ENCODE measurements at places on chromosomes 3 and 15.

- DNase-seq = no peak
Observed at GRCh38 chr15:84992157-84992944, 10.7 kb downstream of the PDE8A start.

- no peak for DNase-seq
Observed at GRCh38 chr15:39025881-39026280, 461.3 kb upstream of the RASGRP1 start.

DNA sequence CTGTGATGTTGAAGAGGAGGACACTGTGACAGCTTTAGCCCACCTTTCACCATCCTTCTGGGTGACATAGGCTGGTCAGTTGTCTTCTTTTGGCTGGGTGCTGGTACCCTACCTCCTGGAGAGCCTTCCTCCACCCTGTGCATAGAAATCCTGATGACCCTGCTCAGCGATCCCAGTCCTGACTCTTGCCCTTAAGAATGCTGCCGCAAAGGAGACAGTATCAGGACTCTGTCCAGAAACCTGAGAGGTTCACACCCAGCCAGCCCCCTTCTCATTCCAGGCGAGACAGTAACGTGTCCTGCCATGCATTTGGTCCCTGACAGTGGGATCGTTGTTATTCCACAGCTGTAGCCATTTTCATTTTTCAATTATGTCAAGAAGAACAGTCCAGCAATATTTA lies 312.8 kb upstream of the CHRM5 start:
- DNase-seq = no peak

GRCh38 chr3:70982700-70983140 lies 600.8 kb downstream of the FOXP1 start:
- no peak for DNase-seq

DNA sequence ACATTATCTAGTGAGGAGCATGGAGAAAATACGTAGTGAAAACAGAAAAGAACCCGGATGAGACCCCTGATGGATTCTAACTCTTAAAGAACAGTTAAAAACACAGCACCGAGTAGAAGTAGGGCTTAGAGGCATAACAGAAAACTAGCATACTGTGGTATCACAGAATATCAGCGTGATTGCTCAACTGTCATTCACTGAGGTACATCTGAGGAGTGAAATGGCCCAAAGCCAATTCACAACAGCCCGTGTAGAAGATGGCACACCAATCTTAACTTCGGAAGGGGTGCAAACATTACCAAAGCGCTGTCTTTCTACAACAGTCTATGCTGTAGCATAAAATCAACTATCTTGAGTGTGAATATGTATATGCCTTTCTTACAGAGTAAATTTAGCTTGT lies 1.8 kb downstream of the CLASP2 start:
- no peak for DNase-seq

DNA sequence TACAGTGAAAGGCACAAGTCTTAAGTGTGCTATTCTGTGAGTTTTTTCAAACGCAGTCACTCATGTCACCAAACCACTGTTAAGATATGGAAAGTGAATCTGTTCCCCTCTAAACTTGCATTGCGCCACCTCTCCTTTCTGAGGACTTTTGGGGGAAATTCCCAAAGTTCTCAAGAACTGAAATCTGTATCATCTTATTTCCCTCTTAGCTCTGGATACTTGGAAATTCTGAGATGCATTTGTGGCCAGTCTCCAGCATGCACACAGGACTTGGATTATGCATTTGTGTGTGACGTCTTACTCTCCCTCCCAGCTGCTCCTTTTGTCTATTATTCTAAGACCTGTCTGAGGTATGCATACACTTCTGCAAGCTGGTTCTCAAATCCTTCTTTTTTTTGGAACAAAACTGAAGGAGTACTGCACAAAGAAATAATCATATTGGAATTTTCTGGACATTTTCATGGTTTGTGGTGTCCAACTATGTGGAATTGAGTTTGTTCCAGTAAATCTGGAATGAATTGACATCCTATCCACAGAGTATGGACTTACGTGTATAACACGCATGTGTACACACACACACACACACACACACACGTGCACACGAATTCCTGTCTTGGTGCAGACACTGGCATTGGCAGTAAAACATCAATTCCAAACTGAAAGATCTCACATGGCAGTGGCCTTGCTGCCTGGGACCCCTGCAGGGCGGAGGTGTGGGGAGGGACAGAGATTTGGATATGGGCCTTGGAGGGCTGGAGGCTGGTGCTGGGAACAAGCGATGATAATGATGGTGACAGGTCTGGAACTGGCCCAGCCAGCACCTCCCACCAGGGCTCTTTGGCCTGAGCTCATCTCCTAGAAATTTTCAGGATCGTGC lies 8.2 kb upstream of the LCTL start:
- no peak for DNase-seq

Measured in stimulated activated CD4-positive, alpha-beta T cell treated with anti-CD3 and anti-CD28 coated beads, Interleukin-1b, Interleukin-23, amount 100 ng/mL, for 1 hour (primary cell).